ENCODE measurements at places on chromosomes 6 and 20.
A peak's percentile ranks its signal among the peaks of the same experiment; 100 is the strongest.

DNA sequence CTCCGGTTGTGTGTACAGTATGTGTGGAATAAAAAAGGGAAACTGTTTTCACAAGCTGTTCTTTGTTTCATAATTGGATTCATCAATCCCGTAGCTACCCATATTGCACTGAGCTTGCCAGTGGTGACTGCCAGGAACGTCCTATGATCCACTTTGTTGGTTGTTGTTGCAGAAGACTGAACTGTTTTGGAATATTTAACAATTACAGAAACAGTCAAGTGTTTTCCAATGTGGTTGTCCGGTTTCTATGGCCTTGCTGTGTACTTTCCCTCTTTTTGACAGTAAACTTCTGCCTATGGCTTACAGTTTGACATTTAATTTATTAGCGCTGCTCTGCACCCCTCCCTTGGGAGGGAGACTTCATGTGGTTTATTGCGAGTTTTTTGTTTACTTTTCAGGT lies 141.2 kb downstream of the DTNBP1 start:
- DNase-seq: peak; percentile 38

GRCh38 chr6:169289619-169290339 lies 36.1 kb upstream of the THBS2 start:
- DNase-seq: peak; percentile 83

DNA sequence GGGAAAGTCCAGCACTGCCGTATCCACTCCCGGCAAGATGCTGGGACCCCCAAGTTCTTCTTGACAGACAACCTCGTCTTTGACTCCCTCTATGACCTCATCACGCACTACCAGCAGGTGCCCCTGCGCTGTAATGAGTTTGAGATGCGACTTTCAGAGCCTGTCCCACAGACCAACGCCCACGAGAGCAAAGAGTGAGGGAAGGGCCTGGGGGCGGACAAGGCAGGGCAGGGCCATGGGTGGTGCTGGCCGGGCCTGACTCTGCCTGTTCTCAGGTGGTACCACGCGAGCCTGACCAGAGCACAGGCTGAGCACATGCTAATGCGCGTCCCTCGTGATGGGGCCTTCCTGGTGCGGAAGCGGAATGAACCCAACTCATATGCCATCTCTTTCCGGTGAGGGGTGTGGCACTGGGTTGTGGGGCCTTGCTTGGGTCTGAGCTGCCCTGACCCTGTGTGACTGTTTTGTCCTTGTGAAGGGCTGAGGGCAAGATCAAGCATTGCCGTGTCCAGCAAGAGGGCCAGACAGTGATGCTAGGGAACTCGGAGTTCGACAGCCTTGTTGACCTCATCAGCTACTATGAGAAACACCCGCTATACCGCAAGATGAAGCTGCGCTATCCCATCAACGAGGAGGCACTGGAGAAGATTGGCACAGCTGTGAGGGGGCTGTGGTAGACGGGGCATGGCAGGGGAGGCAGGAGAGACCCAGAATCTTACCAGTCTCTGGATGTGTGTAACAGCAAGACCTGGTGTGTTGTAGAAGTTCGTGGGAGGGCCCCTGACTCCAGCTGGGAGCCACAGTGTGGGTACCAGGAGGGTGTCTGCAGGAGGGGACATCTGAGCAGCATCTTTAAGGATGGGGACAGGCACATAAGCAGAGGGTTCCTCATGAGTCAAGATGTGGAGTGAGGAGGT lies 29.1 kb downstream of the PLCG1 start:
- DNase-seq: peak; percentile 65

GRCh38 chr20:1465470-1466210 lies 1.0 kb downstream of the NSFL1C start:
- DNase-seq: no peak

DNA sequence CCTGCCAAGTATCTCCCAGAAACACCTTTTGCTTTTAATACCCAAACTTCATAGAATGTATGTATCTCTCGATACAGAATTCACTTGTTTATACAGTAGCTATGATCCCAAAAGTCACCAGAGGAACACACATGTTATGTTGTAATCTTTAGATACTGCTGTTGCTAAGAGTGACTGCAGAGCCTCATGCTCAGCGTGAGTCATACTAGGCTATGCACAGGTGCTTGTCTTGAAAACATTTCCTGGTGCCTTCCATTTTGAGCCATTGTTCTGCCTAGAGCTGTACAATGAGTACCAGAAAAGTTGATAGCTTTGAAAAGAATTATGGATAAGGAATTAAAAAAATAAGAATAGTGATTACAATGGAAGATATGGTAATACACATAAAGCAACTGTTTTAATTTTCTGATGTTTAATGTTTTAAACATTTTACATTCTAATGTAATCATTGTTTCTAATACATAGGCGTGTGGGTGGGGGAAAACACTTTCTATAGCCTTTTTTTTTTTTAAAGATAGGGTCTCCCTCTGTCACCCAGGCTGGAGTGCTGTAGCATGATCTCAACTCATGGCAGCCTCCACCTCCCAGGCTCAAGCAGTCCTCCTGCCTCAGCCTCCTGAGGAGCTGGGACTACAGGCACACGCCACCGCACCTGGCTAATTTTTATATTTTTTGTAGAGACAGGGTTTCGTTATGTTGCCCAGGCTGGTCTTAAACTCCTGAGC lies 79.4 kb downstream of the CD24 start:
- DNase-seq: no peak

DNA sequence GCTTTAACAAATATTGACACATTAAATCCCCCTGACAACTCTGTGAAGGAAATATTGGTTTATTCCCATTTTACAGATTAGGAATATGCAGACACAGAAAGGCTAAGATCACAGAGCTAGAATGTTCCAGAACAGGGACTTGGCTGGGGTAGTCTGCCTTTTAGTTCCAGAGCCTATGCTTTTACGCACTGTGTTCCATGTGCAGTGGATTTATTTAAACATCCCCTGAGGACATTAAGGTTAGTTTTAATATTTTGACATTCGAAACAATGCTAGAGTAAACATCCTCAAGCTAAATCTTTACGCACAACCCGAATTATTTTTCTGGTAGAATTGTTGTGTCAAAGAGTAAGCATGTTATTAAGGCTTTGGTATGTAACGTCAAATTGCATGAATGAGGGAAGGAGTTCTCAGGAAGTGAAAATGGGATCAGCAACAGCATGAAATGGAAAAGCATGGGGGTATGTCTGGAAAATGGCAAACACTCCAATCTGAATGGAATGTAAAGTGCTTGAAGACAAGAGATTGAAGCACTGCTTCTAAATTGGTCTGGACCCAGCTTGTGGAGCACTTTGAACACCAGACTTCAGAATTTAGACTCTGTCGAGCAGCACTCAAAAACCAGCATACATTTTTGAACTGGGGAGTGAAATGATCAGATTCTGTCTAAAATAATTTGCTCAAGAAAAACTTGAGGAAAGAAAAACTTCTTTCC lies 429.9 kb downstream of the CD83 start:
- DNase-seq: no peak

Data from osteoblast (primary cell).